ENCODE measurements at places on chromosomes 4 and X.

GRCh38 chr4:121764702-121765367, at the start of gene SMIM43:
Gene SMIM43, minus strand, starts transcription at chr4:121765164. Its CDS starts 59 bp downstream, at chr4:121765105.
- DNase-seq: no peak

DNA sequence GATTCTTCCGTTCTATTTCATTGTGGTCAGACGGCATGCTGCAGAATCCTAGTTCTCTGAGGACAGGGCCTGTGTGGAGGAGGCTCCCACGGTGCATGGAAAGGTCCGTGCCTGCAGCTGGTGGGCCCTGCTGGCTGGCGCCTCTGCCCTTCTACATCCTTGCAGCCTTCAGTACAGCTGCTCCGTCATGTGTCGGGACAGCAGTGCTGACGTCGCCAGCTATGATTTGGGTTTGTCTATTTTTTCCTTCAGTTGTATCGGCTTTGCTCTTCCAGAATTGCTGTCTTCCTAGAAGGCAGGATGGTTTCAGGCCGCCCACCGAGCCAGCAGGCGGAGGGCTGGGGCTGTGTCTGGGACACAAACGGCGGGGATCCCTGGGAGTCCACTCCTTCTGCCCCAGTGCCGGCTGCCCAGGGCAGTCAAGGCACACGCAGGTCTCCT, 32.1 kb upstream of the CPLX1 start:
- no peak for DNase-seq

DNA sequence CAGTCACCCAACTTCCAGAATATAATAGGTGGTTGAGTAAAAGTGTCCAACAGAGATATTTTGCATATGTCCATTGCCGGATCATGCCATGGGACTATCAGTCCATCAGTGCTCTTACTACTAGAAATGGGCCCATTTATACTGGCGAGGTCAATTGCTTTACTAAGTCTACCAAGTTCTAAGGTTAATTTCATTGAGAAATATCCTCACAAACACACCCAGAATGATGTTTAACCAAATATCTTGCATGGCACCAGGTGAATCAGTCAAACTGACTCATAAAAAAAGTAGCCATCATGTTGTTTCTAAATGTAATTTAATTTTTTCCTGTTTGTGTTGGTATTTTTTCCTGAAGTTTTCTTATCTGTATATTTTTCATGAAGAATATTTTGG, 1217.0 kb downstream of the RAPGEF2 start:
- no peak for DNase-seq

DNA sequence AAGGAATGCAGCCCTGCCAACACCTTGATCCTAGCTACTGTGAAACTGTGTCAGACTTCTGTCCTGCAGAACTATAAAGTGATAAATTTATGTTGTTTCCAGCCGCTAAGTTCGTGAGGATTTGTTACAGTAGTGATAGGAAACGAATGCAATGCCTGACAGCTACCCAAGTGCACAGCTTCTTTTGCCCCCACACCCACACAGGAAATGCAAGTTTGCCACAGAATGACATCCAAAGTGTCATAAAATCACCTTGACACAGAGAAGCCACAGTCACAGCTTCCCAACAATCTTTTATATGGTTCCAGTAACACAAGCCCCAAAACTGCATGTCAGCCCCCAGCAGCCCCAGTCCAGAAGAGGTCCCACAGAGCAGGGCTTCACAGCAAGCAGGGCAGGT, 216.9 kb upstream of the S100G start:
- DNase-seq: no peak

GRCh38 chr4:125776146-125776545, 461.4 kb downstream of the FAT4 start:
- no peak for DNase-seq

GRCh38 chrX:153723351-153724251, 586 bp downstream of the BCAP31 start:
- DNase-seq: no peak
